Brain microvascular endothelial cell (primary cell): ENCODE measurements at places on chromosomes 7 and 10.
A peak's percentile ranks its signal among the peaks of the same experiment; 100 is the strongest.

DNA sequence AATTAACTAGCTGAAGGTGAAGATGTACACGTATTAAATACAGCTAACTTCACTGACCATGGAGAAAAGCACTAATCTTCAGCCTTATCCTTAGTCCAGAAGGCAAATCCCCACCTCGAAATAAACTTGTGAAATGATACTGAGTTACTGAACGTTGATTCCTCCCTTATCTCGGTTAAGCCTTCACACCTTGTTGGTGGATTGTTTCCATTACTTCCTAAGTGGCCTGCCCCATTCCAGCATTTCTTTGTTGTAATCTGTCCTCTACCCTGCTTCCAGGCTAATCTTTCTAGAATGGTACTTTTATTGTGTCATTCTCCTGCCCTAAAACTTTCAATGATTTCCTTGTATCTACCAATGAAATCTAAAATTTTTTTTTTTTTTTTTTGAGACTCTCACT, 68.6 kb downstream of the BUB3 start:
- no peak for DNase-seq

DNA sequence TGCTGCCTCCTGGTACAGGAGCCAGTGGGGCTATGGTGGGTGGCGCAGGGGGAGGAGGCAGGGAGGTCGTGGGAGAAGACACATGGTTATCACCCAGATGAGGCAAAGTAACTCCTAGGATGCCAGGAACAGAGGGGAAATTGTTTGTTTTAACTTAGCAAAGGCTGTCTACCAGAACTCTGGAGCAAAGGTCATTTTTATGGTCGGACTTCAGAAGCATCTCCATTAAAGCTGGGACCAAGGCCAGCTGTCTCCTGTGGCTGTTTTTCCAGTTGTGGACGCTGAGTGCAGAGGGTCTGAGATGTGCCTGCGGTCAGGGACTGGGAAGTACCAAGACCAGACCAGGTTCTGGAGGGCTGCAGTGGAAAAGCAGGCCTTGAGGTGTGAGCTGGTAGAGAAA, 525.9 kb upstream of the FOXK1 start:
- no peak for DNase-seq

GRCh38 chr7:137287651-137288258, 55.8 kb downstream of the PTN start:
- peak; percentile 40 for DNase-seq

DNA sequence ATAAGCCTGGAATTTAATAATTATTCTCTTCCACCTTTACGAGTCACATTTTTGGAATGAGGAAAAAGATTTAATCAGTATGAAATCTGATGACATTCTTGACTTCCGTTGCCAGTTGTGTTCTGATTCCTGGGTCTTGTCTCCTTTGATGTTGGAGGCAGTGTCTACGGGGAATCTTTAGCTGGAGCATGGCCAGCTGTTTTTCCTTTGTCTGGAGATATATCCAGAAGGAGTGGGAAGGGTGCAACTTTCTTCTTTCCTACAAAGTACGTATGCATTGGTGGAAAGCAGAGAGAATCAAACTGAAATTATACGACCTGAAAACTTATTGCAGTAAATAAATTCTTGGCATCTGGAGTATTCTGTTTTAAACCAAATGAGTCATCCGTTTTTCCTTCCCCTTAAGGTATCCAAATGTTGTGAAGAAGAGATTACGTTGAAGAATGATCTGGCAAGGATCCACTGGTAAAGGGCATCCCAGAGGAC, 6.9 kb upstream of the GNG11 start:
- DNase-seq, result no peak

DNA sequence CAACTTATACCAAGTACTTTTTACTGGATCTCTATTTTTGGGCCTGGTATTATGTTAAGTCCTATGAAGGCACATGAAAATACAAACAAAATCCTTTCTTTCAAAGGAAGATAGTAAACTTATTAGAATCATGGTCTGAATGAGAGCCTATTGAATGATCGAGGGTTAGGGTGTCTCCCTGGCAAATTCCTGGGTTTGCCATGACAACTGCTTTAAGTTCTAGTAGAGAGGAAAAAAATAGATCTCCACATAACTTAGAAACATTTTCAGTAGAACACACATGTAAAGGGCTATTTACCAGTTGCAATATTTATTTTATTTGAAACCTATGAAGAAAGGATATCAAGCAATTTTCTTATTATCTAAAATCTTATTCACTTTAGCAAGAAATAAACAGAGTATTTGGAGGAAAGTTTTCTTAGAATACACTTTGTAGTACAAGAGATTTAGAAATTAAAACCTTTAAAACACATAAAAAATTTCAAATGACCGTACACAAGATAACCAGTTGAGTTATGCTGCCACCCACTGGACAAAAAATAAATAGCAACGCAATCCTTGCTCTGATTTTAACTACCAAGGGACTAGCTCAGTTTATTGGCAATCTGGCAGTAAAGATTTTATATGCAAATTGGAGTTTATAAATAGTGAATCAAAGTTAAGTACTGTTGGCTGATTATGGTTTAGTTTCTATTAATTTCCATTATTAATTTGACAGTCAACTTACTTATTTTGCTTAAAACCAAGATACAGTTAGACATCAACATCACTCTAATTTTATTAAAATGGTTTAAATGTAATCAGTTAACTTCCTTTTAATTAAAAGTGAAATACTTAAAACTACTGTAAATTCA, 33.9 kb downstream of the CACUL1 start:
- peak; percentile 79 for DNase-seq

DNA sequence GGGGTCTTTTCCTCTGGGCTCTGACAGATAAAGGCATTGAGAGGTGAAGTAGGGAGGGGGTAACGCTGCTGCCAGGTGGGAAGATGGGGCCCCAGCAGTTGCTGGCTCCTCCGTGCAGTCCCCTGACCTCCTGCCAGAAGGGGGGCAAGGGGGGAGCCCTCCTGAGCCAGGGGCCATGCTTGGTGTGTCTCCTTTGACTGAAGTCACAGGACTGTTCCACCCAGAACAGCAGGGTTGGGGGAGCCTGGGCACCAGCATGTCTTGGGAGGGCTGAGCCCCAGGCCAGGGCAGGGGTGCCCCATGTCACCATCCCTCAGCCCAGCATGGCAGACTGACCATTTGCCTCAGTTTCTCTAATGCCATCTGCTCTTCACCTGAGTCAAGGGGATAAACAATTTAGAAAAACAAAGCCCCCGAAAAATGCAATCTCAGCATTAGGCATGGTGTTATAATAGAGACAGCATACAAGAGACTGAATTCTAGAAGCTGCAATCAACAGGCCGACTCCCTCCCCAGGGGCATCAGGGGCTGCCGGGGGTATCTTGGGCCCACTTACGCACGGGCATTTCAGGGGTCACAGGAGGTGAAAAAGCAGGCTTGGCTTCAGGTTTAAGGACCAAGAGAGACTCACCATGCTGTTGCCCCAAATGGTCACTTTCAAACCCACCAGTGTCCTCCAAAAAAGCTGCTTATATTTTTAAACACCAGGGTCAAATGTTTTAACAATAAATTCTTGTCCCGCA, 108.6 kb upstream of the GPR26 start:
- DNase-seq, result no peak

- DNase-seq, result no peak
Observed at GRCh38 chr7:157829491-157829890, 492.7 kb downstream of the DNAJB6 start.

DNA sequence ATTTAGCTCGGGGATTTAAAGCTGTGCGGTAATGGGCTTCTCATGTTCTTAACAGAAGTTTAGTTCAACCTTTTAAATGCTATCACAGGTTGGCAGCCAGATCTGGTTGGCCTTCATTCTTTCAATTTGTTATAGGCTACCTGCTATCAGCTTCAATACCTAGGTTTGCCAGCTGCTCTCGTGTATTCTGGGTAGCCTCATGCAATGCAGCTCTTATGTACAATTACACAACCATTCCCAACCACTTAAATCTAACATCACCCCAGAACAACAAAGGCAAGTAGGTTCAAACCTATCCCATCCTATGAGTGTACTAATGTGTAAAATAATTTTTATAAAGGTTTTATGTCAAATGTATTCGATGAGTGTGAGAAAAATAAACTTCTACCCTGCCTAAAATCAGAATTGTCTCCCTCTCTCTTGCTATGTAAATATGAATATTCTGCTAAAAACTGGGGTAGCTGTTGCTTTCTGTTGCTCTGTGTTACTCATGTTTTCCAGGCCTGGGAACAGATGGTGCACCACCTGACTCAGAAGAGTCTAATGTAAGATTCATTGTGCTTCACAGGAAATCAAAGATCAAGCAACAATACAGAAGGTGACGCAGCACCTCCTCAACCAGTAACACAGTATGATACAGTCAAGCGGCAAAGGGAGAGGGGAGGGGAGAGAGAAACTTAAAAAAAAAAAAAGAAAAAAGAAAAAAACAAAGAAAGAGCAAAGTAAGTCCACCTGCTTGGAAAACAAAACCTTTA, 188.6 kb downstream of the ETV1 start:
- DNase-seq, result peak; percentile 92

GRCh38 chr10:124022066-124022465, 71.3 kb downstream of the CHST15 start:
- DNase-seq, result no peak

- DNase-seq, result no peak
Observed at GRCh38 chr7:29352041-29352440, 157.5 kb downstream of the CHN2 start.

DNA sequence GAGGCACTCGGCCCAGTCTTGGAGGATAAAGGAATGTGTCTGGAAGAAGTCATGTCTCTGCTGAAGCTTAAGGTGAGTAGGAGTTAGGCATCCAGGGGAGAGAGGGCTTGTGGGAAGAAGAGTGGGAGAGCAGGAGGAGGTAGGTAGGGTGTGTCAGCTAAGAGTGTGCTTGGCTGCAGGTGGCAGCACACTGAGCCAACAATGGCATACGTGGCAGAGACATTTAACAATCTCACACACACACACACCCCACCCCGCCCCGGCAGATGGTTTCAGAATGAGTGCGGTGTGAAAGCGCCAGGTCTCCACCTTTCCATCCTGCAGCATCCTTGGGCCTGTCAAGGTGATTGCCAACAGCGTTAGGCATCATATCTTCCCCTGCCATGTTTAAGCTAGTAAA, 11.2 kb upstream of the ARPC1A start:
- DNase-seq, result no peak

GRCh38 chr7:36439624-36440023, 50.0 kb downstream of the ANLN start:
- no peak for DNase-seq

DNA sequence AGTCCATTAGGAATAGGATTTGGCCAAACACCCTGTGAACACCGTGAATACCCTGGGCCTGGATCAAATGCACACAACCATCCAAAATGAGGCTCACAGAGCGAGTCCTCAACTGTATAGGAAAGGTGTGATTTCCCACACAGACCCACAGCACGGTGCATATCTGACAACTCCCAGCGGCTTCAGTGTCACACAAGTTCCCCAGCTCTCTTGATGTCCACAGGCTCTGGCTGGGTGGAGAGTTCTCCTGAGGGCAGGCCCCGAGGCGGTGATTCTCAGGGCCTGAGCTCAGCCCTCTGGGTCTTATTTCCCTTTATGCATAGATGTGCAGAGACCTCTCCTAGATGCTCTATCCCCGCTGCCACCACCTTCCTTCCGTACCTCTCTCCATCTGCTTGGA, 64.1 kb downstream of the SH3PXD2A start:
- no peak for DNase-seq

GRCh38 chr7:4689668-4690067, 7.6 kb downstream of the FOXK1 start:
- DNase-seq, result no peak

DNA sequence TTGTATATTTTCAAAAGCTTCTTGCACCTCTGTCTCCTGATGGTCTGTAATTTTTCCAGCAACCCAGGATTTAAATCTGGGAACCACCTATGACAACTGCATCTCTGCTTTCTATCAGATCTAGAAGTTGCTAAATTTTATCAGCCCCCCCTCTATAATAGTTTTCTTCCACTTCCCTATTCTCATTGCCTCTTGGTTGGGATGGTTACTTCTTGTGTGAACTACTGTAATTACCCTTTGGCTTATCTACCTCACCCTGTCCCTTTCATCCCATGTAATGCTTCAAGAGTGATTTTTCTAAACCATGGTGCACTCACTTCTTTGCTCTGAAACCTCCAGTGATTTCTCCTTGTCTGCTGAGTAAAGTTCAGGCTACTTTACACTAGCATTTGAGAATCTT, 92.3 kb downstream of the BMPR1A start:
- no peak for DNase-seq

DNA sequence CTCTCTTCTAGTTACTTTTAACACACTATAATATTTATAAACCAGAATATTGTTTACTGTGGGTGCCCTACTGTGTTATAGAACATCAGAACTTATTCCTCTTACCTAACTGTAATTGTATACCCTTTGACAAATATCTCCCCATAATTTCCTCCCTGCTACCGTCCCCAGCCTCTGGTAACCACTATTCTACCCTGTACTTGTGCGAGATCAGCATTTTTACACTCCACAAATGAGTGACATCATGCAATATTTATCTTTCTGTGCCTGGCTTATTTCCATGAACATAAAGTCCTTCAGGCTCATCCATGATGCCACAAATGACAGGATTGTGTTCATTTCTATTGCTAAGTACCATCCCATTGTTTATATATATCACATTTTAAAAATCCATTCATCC, 139.8 kb upstream of the RSU1 start:
- no peak for DNase-seq

- no peak for DNase-seq
Observed at GRCh38 chr7:29349362-29349761, 154.8 kb downstream of the CHN2 start.

- DNase-seq, result no peak
Observed at GRCh38 chr10:46092524-46093081, 46.5 kb upstream of the MSMB start.

GRCh38 chr10:50623663-50624412, at the start of gene SGMS1:
Gene SGMS1, minus strand, starts transcription at chr10:50623956. Its CDS starts 279,842 bp downstream, at chr10:50344114.
- peak; percentile 70 for DNase-seq
